ENCODE measurements at places on chromosomes 16 and 17. TPM values are rescaled to one million over a fixed set of nuclear protein-coding genes. Genes with fewer than 3 reads are reported as not detected.

INCA1 gene
- polyA plus RNA-seq = 0.35 TPM

RNF222 gene
- polyA plus RNA-seq = 0.06 TPM

AOC2 gene
- polyA plus RNA-seq = 0.46 TPM

CIITA gene
- polyA plus RNA-seq = 0.03 TPM

LRRC75A gene
- 0.11 TPM for polyA plus RNA-seq

ZDHHC7 gene
- 31.8 TPM for polyA plus RNA-seq

CDRT15L2 gene
- polyA plus RNA-seq = not detected

KRTAP2-2 gene
- polyA plus RNA-seq = not detected

RASL10B gene
- polyA plus RNA-seq = 0.11 TPM

FA2H gene
- 0.17 TPM for polyA plus RNA-seq

LGALS9 gene
- 1.7 TPM for polyA plus RNA-seq

TSR3 gene
- polyA plus RNA-seq = 117 TPM

SCNN1G gene
- not detected for polyA plus RNA-seq

GDE1 gene
- polyA plus RNA-seq = 45.8 TPM

IGFBP4 gene
- 11.5 TPM for polyA plus RNA-seq

KRT12 gene
- polyA plus RNA-seq = not detected

SLC5A11 gene
- not detected for polyA plus RNA-seq

KRTAP9-2 gene
- not detected for polyA plus RNA-seq

DNAAF8 gene
- polyA plus RNA-seq = 0.29 TPM

ZNF213 gene
- polyA plus RNA-seq = 6.5 TPM

HSPB9 gene
- not detected for polyA plus RNA-seq

Data from foreskin keratinocyte (primary cell).